ENCODE measurements at places on chromosomes 11 and 22.

GRCh38 chr11:18372201-18372600, 22.2 kb upstream of the LDHA start:
- no peak for DNase-seq

DNA sequence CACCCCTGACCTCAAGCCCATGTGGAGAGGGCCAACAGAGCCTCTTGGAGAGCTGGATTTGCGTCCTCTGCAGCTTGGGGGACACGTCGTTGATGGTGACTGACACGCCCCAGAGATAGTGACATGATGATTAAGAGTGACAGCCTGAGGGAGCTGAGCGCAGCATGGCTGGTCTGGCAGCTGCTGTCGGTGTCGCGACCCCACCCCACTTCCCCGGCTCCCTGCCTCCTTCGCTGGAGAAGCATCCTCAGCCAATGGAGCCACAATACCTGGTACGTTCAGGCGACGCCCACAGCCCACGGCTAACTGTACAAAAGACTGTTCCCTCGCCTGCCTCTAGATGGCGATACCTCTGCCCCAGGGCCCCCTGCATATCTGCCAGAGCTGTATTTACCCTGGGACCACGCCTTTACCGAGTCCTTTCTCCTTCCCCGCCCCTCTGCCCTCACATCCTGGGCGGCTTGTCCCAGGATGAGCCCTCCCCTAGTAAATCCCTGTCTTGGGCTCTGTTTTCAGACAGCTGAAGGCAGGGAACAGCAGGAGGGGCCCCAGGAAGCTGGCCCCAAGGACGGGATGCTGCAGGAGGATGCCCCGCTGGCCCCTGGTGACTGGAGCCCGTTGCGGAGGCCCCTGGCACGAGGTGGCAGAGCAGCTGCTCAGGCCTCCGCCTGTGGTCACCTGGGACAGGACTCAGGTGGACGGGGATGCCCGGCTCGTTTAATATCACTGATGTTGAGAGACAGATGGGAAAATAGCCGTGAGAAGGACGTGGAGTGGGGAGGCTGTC, 90.6 kb downstream of the RPS6KA4 start:
- peak; percentile 50 for DNase-seq

GRCh38 chr11:32990481-32990880, 25.2 kb upstream of the DEPDC7 start:
- no peak for DNase-seq

DNA sequence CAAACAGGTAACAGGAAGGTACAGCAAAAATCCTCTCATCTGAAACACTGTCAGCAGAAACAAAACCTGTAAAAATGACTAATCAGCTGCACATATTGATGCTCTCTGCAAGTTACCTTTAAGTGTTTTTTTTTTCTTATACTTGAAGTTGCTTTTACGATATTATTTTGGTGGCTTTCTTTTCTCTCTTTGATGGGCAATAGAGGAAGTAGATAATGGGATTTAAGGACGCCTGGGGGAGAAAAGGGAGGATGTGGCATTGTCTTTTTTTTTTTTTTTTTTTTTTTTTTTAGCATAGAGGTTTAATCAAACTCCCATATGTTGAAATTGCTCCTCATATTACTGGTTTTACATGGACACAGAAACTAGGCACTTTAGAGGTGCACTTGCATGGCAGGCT, 11.4 kb upstream of the ADSL start:
- no peak for DNase-seq

- DNase-seq, result no peak
These were observed 1086.1 kb downstream of the BRD1 start for GRCh38 chr22:48741540-48741939.

DNA sequence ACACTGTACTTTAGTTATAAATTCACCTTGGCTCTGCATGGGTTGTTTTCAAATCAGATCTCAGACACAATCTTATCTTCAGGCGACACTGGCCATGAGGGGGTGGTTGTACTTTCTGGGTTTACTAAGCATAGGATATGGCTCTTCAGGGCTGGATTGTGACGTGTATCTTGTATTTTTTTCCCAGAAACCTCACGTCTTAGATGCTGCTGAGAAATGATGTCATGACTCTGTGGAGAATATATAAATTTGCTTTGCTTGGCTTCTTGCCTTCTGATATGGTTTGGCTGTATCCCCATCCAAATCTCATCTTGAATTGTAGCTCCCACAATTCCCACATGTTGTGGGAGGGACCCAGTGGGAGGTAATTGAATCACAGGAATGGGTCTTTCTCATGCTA, 82.8 kb upstream of the VSTM5 start:
- no peak for DNase-seq

All from muscle of leg (tissue), 16 donors.